ENCODE measurements at places on chromosomes 2 and 18. TPM values are rescaled to one million over a fixed set of nuclear protein-coding genes. Genes with fewer than 3 reads are reported as not detected.

DNA sequence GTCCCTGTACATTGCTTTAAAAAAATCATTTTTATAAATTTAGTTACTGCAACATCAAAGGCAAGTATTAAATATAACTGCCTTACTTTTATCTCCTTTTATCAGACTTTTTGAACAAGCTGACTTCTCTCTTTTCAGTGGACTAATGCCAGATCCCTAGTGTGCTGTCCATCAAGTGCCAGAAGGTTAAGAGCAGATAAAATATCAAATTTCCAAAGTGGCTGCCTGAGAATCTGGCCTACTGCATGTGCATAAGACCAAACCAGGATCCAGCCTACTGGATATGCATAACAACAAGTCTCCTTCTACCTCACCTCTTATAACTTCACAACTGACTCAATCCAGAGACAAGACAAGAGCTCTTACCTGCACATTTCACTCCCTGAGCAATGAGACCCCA lies 59.8 kb upstream of the CHRNA1 start:
- DNase-seq = no peak

- no peak for DNase-seq
Observed at GRCh38 chr2:146004462-146004861, 1484.5 kb upstream of the ZEB2 start.

DNA sequence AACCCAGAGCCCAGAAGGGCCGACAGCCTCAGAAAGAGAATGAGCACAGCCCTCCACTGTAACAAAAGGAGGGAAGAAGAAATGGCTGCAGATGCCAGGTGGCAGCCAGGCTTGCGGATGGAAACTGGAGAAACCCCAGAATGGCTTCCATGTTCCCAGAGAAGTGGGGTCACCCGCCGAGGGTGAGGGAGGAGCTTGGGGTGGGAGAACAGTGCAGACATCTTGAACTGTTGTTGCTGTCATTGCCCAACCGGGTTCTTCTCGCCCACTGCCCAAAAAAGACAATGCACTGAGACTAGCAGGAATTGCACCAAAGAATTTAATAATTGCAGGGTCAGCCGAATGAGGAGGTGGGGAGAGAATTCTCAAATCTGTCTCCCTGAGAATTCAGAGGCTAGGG lies 223.2 kb upstream of the RAB6C start:
- DNase-seq = no peak

Gene CHST9
- 4.9 TPM for polyA plus RNA-seq

GRCh38 chr18:24016643-24017042 lies 2.1 kb downstream of the TTC39C start:
- no peak for DNase-seq

DNA sequence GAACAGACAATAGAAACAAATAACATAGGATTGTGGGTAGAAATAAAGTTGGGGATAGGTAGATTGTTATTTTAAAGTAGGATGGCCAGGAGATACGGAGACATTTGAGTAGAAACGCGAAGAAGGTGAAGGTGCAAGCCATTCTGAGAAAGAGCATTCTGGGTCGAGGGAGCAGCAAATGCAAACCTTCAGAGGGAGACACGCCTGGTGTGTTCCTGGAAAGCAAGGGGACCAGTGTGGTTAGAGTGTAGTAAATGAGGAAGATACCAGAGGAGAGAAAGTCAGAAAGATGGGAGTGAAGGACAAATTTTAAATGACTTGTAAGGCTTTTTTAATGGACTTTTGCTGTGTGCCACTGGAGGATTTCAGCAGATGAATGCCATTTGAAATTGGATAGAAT lies 1.7 kb downstream of the CYP20A1 start:
- no peak for DNase-seq

Gene NCKAP1
- polyA plus RNA-seq = 113 TPM

Gene FAM124B
- polyA plus RNA-seq = 2.8 TPM

GRCh38 chr18:23341383-23341782 lies 111.7 kb upstream of the RIOK3 start:
- DNase-seq = no peak

DNA sequence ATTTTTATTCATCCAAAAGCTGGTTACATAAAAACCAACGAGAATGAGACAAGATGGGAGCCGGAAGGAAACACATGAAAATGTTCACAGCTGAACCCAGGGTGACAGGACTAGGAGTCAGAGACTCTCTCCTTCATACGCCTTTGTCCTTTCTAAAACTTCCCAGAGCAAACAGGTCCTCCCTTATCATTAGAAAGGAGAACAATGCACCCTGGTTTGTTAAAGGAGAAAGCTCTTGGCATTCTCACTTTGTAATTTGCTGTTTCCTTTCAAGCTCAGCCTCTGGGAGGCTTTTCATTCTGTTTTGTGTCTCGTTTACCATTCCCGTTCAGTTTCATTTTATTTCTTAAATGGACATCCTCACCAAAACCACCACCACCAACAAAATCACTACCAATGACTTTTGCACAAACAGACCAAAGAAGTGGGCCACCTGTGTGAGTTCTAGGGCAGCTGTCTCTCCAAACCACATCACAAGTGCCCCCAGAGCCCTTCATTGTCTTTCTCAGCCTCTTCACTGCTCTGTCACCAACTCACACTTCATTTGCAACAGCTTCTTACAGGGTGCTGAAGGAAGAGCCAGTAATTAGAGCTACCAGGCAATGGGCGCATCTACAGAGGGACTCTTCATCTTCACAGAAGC lies 105.3 kb downstream of the HDAC4 start:
- no peak for DNase-seq

Gene IL37
- not detected for polyA plus RNA-seq

GRCh38 chr18:10973567-10974203 lies 175.7 kb downstream of the PIEZO2 start:
- no peak for DNase-seq

DNA sequence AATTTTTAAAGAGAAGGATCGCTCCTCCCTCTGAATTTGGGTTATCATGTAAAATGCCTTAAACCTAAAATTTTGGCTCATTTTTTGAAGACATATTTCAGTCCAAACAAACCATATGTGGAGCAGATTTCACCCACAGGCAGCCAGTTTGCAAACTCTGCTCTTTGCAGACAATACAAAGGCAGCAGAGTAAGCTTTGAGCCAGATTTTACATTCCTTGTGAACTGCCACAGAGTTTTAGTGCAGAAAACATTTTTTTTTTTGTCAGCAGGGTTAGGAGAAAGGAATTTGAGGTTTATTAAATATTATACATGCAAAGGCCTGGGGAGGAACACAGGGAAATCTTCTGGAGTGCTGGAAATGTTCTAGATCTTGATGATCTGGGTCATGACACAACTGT lies 171.9 kb upstream of the FN1 start:
- DNase-seq = no peak

DNA sequence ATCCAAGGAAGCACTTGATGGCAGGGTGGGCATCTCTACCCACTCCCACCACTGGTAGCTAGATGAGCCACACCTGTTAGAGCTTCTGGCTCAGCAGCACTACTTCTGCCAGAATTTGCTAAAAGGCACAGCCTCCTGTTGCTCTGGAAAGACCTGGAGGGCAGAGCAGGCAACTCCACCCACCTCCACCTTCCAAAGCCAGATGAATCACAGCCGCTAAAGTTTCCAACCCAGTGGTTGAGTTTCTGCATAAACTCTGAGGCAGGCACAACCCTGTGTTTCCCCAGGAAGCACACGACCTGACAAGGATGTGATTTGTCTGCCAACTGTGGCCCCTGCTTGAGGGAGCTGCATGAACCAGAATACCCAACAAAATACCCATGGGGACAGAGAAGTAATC lies 111.6 kb upstream of the GCFC2 start:
- DNase-seq = no peak

DNA sequence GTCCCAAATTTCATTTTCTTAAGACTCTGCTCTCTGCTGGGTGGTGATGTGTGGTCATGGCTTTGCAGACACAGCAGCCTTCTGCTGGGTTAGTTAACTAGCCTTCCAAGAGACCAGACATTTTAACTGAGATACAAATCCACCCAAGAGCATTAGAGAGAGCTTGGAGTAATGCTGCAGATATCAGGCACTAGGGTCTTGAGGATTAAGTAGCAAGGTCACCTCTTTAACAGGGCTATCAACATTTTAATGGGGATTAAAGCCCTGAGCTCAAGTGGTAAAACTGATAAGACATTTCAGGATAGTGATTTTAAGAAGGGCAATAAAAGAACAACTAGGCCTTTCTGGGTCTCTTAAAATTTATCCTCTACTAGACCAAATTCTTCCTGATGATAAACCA lies 461.2 kb downstream of the MEIS1 start:
- no peak for DNase-seq

DNA sequence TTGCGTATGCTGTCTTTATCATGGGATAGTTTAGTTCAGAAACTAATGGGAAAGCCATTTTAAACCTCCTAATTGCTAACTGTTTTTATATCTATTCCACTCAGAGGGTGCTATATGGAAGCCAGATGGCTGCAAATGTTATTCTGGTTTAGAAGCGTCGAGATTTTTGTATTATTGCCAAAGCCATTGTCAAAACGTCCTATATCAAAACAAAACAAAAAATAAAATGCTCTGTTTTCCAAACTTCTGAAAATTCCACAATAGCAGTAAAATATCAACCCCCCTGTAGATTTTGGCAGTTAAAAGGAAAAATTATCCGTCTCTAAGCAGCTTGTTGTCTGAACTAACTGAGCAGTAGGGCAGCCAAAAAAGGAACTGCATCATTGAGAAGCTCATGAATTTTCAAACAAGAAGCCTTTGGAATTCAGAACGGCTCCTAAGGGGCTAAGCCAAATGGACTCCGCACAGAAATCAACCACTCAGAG lies 195.4 kb upstream of the CWC22 start:
- DNase-seq = peak; percentile 20

Gene PTPN18
- 29.7 TPM for polyA plus RNA-seq

DNA sequence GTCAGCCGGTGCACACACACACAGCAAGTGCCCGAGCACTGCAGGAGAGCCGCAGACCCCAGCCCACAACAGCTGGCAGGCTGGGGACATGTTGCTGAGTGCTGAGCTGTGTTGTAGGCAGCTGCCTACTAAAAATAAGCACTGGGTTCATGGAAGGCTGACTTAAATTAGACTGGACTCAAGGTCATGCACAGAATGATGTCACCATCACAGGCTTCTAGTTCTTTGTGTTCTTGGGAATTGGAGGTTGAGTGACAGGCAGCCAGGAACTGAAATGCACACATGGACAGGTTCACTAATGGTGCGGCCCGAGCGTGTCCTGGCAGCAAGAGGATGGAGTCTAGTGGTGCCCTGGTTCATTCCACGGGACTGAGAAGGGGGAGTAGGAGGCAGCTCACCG lies 71.3 kb downstream of the VWA3B start:
- DNase-seq = no peak

Gene ZFP36L2
- 112 TPM for polyA plus RNA-seq

- DNase-seq = peak; percentile 72
Observed at GRCh38 chr2:20584399-20585358, 66.2 kb downstream of the HS1BP3 start.

Gene ACADL
- polyA plus RNA-seq = 18.9 TPM

GRCh38 chr2:136424112-136424511 lies 306.2 kb upstream of the CXCR4 start:
- DNase-seq = no peak

DNA sequence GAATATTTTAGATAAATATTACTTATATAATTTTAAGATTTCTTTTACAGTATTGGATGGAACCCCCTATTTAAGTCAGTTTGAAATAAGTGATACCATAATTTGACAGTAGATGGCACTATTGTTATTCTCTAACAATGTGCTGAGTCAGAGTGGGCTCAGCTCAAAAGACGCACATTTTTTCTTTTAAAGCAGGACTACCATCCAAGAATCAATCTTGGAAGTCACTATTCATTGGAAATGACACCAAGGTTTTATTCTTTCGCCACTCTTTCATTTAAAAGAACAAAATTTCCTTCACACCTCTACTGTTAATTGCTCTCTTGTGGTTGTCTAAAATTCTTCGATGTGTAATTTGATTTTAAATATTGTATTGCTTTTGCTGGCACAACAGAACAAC lies 32.6 kb upstream of the SPAG16 start:
- DNase-seq = peak; percentile 50

GRCh38 chr2:61950571-61951315 lies 45.3 kb downstream of the COMMD1 start:
- no peak for DNase-seq

GRCh38 chr2:240457223-240458043 lies 22.0 kb downstream of the GPC1 start:
- no peak for DNase-seq

Gene TET3
- 26.2 TPM for polyA plus RNA-seq

Gene HOXD9
- polyA plus RNA-seq = 74.3 TPM

DNA sequence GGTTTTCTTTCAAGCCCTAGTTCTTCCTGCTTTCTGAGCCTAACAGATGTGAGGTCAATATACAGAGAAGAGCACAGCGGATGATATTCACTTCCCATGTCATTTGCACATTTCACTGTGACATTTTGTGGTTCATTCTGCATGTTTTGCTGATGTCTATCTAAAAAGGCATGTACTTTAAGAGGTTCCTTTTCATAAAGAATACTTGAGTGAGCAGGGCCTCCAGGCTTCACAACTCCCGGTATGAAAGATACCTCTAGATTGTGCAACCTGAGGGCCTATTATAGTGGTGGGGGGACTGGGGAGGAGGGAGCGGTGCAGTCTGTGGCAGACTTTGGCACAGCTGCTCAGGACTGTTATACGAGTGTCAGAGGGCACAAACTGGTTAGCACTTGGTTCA lies 54.6 kb downstream of the CPO start:
- no peak for DNase-seq

- no peak for DNase-seq
Observed at GRCh38 chr2:693606-694005, 16.4 kb upstream of the TMEM18 start.

- DNase-seq = no peak
Observed at GRCh38 chr2:148517822-148518221, 126.7 kb upstream of the EPC2 start.

DNA sequence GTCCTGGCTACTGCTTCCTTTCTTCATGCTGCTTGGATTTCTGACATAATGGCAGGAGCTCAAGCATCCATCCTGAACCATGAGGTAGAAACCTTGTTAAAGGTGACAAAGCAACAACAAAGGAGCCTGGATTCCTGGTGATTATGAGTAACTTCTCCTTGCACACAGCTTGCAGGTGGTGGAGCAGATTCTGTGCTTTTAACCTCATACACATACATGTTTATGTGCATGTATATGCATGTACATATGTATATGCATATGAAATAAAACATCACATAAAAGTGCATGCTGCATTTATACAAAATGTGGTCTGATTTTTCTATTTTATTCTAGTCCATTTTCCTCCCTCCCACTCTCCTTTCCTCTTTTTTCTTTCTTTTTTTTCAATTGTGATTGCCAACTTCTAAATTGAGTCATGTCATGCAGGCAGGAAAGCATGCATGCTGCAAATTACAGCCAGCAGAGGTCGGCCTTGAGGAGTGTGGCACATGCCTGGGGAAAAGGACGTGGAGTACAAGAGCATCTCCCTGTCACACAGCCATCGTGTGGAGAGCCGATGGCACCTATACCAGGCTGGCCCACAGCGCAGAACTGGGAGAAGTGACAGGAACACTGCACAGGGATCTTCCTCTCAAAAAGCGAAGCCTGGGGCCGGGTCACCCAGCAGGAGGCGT lies 17.9 kb downstream of the LCT start:
- no peak for DNase-seq
